Left lobe of liver (tissue), 2 donors: ENCODE measurements at places on chromosomes 13 and 19. TPM values are rescaled to one million over a fixed set of nuclear protein-coding genes. Genes with fewer than 3 reads are reported as not detected.

The CNN1 gene
- total RNA-seq = 0.98 TPM

The OXGR1 gene
- total RNA-seq = not detected

The ZSCAN5B gene
- not detected for total RNA-seq

The KIR3DL1 gene
- total RNA-seq = not detected

The FFAR1 gene
- total RNA-seq = not detected

The C2CD4C gene
- 0.33 TPM for total RNA-seq
